ENCODE measurements at places on chromosomes 5 and 9.

DNA sequence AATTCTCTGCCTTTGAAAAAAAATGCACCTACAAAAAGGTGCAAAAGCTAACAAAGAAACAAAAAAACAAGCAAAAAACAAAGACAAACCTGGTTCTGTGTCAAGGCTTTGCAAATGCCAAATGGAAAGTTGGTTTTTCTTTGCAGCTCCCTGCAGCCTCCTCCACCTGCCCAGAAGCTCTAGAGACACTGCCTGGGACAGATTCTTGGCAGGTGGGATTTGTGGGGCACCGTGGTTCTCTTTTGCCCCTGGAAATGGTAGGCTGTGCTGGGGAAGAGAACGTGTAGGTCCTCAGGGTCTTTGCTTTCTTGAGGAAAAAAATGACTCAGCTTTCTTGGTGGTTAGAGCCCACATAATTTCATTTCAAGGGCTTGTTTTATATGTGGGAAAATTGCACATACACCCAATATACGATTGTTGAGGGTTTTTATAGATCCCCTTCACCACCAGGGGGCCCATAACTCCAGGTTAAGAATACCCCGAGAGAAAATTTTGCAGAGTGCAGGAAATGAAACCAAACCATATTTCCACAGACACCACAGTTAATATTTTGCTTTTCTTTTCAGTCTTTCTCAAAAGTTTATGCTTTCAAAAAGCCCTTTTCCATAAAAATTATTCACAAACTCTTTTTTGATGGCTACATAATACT lies 58.7 kb downstream of the NXNL2 start:
- DNase-seq = no peak

DNA sequence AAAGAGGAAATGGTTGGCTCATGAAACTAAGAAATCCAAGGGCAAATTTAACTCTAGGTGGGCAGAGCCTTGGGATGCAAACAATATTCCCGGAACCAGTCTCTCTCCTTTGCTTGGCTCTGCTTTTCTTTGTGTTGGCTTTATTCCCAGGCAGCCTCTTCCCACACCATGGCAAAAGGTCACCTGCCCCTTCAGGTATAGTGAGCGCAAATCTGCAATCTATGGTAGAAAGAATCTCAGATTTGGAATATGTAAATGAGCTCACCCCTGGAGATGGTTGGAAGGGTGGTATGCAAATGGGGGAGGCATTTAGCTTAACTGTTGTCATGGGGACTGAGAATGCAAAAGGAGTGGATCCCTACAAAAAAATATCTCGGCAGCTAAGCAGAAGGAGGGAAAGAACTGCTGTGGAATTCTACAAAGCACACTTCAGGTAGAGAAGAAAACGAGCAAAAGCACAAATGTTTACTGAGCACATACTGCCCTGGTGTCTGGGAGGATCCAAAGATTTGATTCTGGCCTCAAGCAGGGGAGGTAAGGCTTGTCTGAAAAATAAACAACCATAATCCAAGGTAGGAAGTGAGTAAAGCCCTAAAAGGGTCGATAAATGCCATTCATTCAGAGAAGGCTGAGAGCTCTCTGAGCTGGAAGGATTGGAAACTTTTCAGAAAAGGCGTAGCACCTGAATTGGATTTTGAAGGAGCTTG lies 139.7 kb downstream of the TLE1 start:
- no peak for DNase-seq

- DNase-seq = no peak
These were observed 1.6 kb downstream of the ITK start for GRCh38 chr5:157182143-157182757.

DNA sequence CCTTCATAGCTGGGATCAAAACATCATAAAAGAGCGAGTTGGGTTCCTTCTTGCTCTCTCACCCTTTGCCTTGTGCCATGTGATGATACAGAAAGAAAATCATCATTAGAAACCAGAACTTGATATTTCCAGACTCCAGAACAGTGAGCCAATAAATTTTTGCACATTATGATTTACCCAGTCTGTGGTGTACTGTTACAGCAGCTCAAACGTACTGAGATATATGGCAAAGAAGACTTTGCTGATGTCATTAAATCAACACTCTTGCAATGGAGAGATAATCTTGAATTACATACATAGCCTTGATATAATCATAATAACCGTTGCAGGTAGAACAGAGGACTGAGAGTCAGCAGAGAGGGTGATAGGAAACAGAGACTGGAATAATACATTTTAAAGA lies 1271.6 kb downstream of the CDH12 start:
- DNase-seq = no peak

- DNase-seq = no peak
These were observed 34.5 kb upstream of the SLC36A2 start for GRCh38 chr5:151381899-151382298.

DNA sequence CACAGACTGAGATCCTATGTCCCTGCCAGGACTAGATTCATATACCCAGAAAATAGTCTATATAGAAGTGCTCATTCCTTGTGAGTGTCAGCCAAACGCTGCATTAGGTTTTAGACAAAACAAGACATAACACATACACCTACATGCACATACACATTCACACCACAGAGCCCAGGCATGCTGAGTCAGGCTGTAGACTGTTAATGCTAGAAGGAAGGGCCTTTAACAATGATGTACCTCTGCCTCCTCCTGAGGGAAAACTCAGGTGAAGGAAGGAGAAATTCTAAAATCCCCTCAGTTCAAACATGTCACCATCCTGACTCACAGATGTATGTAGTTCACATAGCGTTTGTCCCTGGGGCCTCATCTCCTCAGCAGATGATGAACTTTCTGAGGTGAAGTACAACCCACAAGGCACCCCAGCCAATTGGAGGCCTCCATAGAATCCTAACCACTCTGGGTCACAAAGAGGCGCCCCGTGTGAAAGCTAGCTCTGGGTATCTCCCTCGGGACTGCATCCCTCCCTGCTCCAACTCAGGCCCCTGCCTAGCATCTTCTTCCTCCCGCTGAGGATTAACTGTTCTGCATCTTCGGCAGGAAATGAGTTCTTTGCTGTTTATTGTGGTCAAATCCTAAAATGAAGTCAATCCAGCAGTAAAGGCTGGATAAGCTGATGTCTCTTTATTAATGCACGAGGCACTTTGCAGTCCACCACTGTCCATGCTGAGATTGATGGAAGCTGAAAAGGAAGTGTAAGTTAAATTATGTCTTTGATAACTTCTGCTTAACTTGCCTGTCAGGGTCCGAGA lies 40.8 kb upstream of the FSTL4 start:
- no peak for DNase-seq

GRCh38 chr9:81379655-81380054 lies 309.7 kb downstream of the TLE1 start:
- DNase-seq = no peak

DNA sequence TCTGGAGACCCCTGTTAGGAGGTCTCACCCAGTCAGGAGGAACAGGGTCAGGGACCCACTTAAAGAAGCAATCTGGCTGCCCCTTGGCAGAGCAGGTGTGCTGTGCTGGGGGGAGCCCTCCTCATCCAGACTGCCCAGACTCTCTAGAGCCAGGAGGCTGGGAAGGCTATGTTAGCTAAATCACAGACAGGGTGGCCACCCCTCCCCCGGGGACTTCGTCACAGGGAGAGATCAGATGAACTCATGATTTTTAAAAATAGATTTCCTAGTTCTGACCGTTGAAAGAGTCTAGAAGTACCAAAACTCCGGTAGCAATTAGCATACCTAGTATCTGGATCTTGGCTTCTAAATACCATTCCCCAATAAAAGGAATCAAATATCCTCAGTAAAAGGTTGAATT lies 35.0 kb upstream of the FOXB2 start:
- no peak for DNase-seq

DNA sequence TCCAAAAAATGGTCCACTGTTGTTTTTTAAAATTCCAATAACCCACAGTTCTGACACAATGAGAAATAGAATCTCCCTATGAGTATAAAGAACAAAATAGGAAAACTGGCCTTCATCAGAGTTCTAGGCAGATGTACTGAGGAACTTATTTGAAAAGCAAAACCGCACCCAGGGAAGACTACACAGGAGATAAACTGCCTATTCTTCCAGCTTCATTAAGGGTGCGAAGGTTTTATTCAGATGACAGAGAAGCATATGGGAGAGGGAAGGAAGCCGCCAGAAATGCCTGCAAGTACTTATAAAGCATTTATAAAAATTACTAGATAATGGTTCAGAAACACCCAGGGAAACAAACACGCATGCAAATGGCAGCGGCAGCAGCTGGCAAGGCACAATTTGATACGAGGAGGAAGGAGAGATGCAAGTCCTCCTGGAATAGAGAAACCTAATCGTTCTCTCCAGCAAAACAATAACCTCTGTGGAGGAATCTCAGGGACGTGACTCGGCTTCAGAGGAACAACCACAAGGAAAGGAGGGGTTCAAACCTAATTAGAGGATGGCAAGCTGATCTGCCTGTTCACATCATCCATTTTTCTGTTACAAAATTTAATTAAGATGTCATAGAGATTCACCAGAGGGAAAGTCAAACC lies 9.0 kb downstream of the TTLL11 start:
- no peak for DNase-seq

- DNase-seq = no peak
These were observed 66.7 kb downstream of the TLE1 start for GRCh38 chr9:81622471-81623255.

DNA sequence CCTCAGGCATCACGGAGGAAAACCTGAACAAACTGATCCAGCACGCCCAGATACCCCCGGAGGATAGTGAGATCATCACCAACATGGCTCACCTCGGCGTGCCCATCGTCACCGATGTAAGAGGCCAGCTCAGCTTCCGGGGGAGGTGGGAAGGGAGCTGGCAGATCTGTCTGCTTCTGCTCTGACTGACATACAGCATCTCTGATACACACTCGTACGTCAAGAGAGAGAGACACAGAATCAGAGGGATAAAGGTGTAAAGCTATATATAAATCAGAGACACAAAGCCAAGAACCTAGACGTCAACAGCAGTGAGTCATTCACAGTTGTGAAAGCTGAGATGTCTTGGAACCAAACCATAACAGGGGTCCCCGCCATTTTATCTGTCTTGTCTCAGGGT lies 30.1 kb upstream of the CFAP157 start:
- DNase-seq = no peak

GRCh38 chr9:94697972-94698581 lies 28.4 kb upstream of the AOPEP start:
- no peak for DNase-seq

- no peak for DNase-seq
These were observed 3.6 kb downstream of the PAEP start for GRCh38 chr9:135565141-135565628.

DNA sequence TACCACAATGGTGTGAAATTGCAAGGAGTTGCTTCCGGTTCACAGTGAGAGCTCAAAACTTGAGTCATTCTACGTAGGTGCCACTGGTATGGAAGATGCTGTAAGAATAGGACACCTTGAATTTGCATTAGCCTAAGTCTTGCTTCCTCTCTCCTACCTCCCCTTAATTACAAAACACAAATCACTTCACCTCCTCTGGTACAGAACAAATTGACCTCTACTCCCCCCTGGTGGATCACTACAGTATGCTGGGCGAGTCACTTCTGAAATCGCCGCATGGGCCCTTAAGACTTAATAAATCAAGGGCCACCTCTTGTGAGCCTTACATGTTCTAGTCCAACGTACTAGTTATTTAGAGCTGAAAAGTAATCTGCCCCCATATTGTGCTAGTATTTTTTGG lies 145.3 kb upstream of the SMARCA2 start:
- no peak for DNase-seq

DNA sequence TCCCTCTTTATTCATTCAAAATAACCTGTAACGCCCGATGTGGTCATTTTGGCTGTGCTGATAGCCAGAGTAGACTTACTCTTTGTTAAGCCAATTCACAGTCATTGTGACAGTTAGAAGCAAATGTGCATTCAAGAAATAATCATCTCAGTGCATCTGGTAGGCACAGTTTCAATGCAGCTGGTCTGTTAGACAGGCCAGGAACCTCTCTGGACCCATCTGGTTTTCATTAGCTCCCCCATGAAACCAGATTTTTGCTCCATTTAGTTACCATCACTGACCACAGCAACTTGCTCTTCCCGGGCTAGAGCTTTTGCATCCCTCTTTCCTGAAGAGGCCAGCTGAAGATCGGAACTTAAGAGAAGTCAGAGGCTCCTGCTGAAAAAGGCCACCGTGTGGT lies 284.2 kb downstream of the NSG2 start:
- no peak for DNase-seq
